NCI-H524 treated with DMSO at 0.1 percent for 48 hours (cell line): ENCODE measurements at places on chromosomes 16 and 17.

DNA sequence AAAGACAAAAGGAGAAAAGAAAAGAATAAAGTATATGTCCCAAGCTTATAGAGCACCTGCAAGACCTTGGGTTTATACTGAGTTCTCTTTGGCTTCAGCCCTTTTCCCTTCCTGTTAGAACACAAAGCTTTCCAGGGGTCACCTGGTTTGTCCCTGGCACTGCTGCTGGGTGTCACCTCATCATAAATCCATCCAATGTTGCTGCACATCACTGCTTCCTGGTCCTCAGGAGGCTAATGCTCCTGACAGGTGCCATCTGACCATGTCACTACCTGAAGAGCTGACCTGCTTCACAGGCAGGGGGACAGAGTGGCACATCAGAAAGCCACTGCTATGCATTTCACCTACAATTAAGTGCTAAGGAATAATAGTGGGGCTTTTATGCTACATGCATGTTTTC is 164.6 kb upstream of the ELAC2 start:
- no peak for DNase-seq

- DNase-seq, result no peak
These were observed 21.9 kb downstream of the MAPK8IP3 start for GRCh38 chr16:1727651-1728624.

DNA sequence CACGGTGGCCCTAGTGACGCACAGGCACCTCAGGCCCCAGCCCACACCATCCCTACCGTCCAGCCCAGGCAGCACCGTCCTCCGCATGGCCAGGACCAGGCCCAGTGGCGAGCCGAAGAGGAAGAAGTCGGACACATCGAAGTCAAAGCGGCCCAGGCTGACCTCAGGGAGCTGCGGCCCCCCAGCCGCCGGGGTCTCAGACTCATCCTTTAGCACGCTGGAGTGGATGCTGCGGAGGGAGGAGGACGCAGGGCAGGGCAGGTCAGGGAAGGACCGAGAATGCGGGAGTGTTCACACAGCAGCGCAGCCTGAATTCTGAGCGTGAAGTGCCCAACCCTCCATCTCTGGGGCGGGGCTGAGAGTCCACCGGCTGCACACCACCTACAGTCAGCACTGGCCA is 30.1 kb downstream of the PIMREG start:
- no peak for DNase-seq

- no peak for DNase-seq
These were observed 3.8 kb upstream of the LIMD2 start for GRCh38 chr17:63703556-63704258.

- DNase-seq, result no peak
These were observed 5.8 kb upstream of the CCDC182 start for GRCh38 chr17:57750895-57751294.
